ENCODE measurements at places on chromosomes 4 and X. TPM values are rescaled to one million over a fixed set of nuclear protein-coding genes. Genes with fewer than 3 reads are reported as not detected.

The MAGEA11 gene
- total RNA-seq = not detected

The SORBS2 gene
- total RNA-seq = not detected

The IQSEC2 gene
- total RNA-seq = 0.21 TPM

The NUDT9 gene
- 13.4 TPM for total RNA-seq

The DMRTC1B gene
- not detected for total RNA-seq

The CHRNA9 gene
- total RNA-seq = 0.22 TPM

The BRS3 gene
- total RNA-seq = not detected

The F9 gene
- not detected for total RNA-seq

The ANOS1 gene
- total RNA-seq = not detected

The CFAP99 gene
- not detected for total RNA-seq

The BMP2K gene
- total RNA-seq = 18.1 TPM

- peak; percentile 31 for DNase-seq
These were observed 189.1 kb upstream of the C1QTNF7 start for GRCh38 chr4:15238720-15239119.

DNA sequence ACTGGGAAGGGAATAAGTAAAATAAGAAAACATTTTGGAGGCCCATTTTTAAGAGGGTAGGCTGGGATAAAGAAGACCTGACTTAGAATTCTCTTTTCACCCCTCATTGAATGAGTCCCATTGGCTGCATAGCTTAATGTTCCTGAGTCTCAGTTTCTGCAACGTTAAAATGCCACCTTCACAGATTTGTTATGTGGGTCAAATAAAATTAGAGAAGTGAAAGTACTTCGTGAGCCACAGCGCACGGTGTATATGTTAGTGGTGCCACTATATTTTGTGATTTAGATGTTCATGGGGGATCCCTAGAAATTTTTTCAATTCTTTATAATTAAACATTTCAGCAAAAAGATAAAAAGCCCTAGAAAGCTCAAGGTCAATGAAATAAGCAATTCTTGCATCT lies 109.2 kb upstream of the HS3ST1 start:
- DNase-seq = no peak

DNA sequence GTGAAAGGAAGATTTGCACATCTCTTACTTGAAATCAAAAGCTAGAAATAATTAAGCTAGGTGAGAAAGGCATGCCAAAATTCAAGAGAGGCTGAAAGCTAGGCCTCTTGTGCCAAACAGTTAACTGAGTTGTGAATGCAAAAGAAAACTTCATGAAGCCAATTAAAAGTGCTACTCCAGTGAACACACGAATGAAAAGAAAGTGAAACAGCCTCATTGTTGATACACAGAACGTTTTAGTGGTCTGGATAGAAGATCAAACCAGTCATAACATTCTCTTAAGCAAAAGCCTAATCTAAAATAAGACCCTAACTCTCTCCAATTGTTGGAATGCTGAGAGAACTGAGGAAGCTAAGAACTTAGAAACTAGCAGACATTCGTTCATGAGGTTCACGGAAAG lies 122.3 kb downstream of the UNC5C start:
- no peak for DNase-seq

DNA sequence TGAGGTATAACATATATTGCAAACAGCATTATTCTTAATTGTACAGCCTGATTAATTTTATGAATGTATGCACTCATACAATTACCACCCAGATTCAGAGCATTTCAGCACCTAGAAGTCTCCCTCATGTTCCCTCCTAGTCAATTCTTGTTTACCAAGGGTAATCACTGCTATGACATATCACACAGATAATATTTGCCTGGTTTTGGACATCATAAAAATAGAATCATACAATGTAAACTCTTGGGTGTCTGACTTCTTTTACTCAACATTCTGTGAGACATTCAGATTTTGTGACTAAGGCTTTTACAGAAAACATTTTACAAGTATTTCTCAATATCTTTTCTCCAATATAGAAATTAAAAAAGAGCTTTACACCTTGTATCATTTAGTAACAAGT lies 66.9 kb downstream of the PTPN13 start:
- no peak for DNase-seq

GRCh38 chr4:86938771-86939520 lies 4.1 kb downstream of the AFF1 start:
- no peak for DNase-seq

GRCh38 chr4:53019485-53020382 lies 157.6 kb downstream of the RASL11B start:
- DNase-seq = no peak

DNA sequence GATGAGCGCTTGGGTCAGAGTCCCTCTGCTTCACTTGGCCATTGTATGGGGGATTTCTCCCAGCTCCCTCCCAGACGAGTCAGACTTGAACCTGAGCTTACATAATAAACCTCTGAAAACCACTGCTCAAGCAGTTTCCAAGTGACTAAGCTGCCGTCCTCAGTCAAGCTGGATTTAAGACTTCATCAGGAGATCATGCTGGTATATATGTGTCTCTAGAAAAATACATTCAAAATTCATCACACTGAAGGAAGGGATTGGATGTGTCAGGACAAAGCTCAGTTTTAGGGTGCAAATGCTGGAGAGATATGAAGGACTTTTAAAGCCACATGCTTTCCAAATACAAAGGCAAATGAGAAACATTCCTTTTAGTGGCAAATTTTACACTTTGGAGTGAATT lies 114.3 kb downstream of the QDPR start:
- DNase-seq = no peak

DNA sequence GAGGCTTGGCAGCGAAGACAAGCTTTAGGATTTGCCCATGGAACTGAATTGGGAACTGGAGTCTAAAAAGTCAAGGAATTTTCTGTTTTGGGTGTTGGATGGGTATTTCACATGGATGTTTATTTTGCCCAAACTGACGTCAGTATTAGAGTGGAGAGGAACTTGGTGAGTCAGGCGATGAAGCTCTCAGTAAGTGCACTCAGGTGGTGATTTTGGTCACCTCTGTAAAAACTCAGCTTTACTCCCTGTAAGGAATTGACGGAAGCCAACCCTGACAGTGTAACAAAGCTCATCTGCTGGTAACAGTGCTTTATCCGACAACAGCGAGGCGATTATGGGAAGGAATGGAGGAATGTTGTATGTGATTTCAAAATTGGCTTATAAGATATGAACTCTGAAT lies 77.0 kb upstream of the PGRMC2 start:
- DNase-seq = no peak

- no peak for DNase-seq
These were observed 344.8 kb downstream of the ANK2 start for GRCh38 chr4:113394108-113394729.

DNA sequence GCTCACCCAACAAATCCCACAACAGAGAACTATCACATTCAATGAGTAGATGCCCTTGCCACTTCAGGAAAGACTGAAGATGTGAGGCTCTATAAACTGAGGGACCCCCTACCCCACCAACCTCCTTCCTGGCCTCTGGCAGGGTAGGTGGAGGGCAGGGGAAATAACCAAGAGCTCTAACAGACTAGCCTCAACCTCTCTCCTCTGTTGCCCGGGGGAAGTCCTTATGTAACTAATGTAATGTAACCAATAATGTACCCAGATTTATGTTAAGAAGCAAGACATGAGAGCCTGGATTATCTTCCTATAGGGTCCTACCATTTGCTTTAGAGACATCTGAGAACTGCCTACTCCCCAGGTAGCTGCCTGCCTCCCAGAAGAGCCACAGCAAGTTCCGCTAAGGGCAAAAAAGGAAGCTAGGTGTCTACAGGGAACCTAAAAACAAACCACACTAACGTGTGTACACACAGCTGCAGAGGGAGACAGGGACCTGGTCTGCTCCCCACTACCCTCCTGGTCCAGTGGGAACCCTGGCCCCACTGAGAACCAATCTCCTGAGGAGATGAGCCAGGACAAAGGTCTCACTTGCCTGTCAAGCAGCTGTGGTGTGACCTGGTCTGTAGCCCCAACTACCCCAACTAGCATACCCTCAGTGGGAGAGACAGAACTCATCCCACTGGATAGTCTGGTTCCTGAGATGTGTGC lies 17.7 kb downstream of the OTUD5 start:
- DNase-seq = no peak

DNA sequence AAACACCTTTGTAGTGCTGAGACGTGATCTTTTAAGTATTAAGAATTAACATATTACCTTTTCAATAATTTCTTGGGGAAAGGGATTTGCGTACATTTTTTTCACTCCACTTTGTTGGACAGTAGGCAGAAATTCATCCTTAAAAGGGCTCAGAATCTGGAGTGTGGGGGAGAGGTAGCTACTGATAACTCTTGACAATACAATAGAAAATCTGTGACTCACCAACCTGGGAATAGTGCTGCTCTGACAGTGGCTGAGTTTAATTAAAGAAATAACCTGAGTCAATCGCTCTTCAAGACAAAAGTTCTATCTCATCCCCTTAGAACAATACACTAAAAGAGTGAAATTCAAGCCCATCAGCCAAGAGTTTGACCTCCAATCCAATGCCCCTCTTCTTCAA lies 60.2 kb downstream of the SLC9A7 start:
- DNase-seq = no peak

- no peak for DNase-seq
These were observed 174.9 kb downstream of the ADAMTS3 start for GRCh38 chr4:72394012-72394663.

DNA sequence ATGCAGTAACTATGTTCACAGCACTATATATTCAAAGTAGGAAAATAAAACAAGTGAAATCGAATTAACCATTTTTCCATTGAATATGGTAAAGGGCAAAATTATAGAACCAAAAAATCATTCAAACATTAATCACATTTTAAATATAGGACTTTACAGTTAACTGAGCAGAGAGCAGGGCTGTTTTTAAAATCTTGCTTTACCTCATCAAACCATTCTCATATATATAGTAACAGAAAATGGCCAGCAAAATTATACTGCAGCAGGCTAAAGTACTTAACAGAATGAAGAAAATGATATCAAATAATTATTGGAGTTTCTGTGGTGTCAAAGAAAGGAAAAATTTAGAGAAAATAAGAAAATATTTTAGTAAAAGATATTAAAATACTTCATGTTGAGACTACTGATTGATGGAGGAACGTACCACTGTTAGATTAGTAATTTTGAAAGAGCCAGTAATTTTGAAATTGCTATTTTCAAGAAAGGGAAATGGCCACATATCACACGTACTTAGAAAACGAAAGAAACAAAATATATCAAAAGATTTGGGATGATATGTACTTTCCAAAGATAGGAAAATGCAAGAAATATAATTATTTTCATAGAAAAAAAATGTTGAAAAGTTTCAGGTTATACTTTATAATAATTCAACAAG lies 813.7 kb downstream of the DMD start:
- no peak for DNase-seq

GRCh38 chrX:4268676-4269075 lies 555.2 kb upstream of the PRKX start:
- no peak for DNase-seq

Measured in activated naive CD8-positive, alpha-beta T cell treated with anti-CD3 and anti-CD28 coated beads for 36 hours (primary cell).